ENCODE measurements at places on chromosomes 1 and 21. TPM values are rescaled to one million over a fixed set of nuclear protein-coding genes. Genes with fewer than 3 reads are reported as not detected.

The C1QB gene
- not detected for polyA plus RNA-seq

The NTMT2 gene
- polyA plus RNA-seq, result not detected

The HES2 gene
- 3.7 TPM for polyA plus RNA-seq

The CYP4A11 gene
- not detected for polyA plus RNA-seq

The TRIM63 gene
- polyA plus RNA-seq, result not detected

The TNFSF4 gene
- 44.9 TPM for polyA plus RNA-seq

The KIFAP3 gene
- polyA plus RNA-seq, result 5.0 TPM

The COL16A1 gene
- polyA plus RNA-seq, result 0.75 TPM

The NRAS gene
- 29.4 TPM for polyA plus RNA-seq

DNA sequence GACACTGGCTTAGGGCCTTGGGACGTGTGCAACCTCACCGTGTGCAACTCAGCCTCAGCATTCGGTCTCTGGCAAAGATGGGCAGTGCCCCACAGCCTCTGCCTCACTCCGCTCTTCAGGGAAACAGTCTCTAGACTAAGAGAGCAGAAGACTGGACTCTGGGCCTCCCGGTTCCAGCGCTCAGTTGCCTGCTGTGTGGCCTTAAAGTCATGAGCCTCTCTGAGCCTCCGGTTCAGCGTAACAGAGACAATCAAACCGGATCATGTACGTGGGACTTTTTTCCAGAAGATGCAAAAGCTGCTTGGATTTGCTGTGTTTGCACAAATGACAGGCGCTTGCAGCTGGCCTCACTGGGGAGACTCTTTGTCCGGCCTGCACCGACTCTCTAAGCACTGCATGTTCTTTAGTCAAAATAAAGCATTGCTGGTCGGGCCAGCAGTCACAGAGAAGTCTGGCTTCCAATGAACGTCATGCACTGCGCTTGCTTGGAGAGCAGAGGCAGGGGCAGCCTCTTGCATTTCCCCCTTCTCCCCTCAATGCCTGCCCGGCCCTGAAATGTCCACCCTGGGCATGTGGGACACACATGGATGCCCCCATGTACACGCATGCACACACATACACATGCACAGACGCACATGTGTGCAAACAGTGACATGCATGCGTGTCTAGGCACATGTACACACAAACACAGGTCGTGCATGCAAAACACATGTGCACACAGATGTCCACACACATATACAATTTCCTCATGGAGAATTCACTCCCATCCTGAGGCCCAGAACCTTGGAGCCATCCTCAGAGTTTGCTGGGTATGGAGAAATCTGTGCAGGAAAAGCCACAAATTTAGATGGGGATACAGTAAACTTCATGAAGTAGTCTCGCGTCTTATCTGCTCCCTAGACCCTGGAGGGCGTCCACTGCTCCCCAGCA lies 152.4 kb downstream of the PRDM16 start:
- DNase-seq, result no peak

DNA sequence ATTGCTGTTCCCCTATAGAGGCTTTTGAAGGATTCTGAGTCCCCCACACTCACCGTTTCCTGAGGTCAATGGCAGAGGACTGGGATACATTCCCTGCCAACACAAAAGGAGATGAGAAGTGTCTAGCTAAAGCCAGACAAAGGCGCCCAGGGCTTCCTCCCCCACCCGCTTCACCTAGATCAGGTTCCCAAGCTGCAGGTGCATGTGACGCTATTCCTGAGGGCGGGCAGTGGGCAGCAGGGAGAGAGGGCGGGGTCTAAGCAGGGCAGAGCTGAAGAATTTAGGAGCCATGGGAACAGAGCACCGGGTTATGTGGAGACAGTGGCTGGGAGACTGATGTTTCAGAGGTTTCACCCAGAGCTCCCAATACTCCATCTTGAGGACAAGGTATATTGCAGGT lies 6.0 kb upstream of the ARHGEF2 start:
- DNase-seq, result no peak

DNA sequence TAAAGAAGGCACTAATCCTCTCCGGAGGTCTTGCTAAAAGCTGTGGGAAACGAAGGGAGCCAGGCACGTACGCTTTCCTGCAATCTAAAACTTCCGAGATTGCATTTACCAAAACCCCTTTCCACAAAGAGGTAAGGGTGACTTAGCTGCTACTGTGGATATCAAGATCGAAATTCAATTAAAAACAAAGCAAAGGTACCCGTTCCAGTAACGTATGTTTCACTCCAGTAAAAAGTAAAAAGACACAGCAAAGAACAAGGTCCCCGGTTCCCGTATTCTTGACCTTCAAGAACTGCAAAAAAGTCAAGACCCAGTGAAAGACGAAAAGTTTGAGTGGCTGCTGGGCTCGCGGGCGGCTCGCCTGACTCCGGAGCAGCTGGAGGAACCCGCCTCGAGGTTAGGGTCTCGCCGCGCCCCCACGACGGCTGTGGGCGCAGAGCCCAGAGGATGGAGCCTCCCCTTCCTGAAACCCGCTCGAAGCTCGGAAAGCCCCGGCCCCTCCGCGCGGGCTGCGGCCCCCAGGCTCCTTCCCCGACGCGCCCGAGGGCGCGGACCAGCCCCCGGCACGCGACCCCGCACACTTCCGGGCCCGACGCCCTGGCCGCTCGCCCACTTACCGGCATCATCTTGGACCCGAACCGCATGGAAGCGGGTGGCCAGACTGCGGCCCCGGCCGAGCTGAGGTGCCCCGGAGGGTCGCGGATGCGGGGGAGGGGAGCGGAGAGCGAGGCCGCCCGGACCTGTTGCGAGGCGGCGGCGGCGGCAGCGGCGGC lies 524 bp downstream of the TP53BP2 start:
- peak; percentile 87 for DNase-seq

DNA sequence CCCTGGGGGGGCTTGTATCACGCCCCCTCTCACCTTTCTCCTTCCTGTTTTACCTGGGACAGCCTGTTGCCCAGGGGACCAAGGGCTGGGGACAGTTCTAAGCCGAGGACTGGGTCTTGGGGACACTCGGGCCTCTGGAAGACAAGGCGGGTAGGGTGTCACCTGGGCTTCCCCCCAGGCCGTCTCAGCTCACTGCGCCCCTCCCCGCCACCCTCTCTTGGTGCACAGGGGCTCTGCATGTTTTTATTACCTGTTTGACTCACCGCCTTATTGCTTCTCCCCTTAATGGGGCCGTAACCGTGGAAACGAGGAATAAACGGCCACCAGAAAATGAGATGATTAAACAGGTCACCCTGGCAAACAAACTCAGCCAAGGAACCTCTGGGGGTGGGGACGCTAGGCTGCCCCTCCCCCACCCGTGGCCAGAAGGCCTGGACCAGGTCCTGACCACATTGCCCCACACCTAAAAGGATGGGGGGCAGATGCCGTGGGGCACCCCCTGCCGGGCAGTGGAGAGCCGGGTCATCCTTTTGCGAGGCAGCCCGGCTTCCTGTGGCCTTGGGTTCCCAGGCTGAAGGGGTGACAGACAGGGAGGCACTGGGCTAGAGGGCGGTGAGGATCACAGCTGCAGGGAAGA lies 109.9 kb downstream of the CASZ1 start:
- no peak for DNase-seq

- peak; percentile 11 for DNase-seq
Measured at GRCh38 chr1:207025146-207025880, 7.2 kb downstream of the C1orf116 start.

DNA sequence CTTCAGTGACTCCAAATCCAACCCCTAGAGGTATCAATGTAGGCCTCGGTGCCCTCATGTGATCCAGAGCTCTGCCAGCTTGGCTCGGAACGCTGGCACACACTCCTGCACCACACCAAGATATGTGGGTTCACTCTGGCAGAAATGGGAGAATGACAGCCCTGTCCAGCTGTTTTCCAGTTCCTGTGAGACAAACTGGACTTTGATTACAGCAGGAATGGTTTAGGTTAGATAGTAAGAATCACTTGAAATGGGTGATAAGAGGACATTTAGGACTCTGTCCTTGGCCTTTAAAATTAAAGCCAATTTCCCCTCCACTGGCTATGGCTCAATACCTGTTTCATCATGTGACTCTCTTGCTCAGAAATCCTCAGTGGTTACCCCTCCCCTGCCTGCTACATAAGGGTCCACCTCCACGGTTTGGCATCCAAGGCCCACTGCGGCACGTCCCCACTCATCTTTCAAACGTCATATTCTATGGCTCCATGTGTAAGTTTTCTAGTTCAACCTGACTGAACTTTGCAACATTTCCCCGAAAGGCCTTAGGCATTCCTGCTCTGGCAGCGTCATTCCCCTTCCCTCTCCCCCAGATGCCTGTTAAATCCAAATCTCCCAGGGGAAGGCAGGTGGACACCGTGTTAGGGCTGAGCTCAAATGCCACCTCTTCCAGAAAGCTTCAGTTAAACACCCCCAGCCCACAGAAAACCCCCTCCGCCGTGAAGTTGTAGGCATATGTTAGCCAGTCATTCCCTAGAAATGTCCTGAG lies 44.7 kb downstream of the PLEKHA6 start:
- DNase-seq, result no peak

DNA sequence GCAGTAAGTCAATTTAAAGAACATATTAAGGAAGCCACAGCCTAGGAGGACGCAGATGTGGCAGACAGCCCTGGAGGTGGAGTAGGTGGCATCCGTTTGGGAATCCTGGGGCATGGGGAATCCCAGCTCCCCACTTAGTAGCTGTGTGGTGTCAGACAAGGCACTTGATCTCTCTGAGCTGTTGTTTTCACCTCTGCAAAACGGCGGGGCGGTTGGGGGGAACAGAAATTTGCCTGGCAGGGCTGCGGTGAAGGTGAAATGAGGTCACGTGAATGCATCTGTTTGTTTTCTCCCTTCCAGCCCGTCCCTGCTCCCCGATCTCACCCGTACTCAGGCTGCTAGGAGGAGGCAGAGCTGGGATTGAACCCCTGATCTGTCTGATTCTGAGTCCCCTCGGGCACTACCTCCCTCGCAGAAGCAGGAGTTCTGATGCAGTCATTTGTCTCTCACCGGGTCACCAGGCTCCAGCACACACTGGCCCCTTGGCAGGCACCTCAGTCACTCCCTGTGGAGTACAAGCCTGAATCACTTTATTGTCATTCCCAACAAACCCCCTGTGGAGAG lies 2.2 kb upstream of the LAPTM5 start:
- no peak for DNase-seq

GRCh38 chr1:156146769-156147405 lies 6.5 kb upstream of the SEMA4A start:
- peak; percentile 60 for DNase-seq

GRCh38 chr1:100213141-100213540 lies 35.1 kb upstream of the LRRC39 start:
- DNase-seq, result no peak

- peak; percentile 44 for DNase-seq
Measured at GRCh38 chr1:67838180-67838910, 5.1 kb upstream of the GNG12 start.

DNA sequence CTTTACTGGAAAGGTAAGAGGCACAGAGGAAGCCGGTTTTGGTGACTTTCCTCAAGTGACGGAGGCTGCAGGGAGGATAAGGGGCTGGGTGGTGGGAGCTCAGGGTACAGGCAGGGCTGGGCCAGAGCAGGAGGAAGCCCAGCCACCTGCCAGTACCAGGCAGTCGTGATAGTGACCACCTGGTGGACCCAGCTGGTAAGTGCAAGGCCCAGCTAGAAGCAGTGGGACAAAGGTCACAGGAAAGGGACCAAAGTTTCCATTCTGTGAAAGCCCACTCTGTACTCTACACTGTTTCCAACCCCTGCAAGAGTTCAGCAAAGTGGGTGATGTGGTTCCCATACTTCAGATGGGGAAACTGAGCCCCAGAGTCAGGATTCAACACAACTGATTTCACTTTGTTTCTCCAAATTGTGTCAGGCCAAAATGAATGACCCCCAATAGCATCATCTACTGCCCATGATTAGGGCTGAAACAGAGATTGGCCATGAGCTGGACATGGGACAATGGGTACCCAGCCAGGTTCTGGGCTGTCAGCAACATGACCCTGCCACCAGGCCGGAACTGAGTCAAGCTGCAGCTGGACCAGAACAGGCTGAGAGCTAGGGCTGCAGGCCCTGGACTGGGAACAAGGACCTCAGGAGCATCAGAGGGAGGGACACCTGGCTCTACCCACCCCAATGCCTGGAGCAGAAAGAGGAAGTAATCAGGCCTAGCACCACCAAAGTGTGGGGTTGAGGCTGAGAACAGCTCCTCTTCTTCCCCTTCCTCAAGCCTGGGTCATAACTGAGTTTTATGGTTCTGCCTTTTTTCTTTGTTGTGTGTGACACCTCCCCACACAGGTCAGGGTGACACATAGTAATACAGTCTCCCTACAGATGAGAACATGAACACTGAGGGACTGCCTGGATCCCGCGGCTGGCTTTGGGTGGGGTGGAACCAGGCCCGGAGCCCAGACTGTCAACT lies 50.2 kb downstream of the KCNN3 start:
- no peak for DNase-seq

- no peak for DNase-seq
Measured at GRCh38 chr1:87844251-87844650, 515.6 kb downstream of the LMO4 start.

GRCh38 chr21:43275421-43276211 lies 106.8 kb downstream of the CRYAA start:
- DNase-seq, result no peak

- peak; percentile 51 for DNase-seq
Measured at GRCh38 chr1:181090641-181091126, 2.2 kb downstream of the IER5 start.

- DNase-seq, result no peak
Measured at GRCh38 chr1:117146575-117147340, 25.2 kb upstream of the TRIM45 start.

DNA sequence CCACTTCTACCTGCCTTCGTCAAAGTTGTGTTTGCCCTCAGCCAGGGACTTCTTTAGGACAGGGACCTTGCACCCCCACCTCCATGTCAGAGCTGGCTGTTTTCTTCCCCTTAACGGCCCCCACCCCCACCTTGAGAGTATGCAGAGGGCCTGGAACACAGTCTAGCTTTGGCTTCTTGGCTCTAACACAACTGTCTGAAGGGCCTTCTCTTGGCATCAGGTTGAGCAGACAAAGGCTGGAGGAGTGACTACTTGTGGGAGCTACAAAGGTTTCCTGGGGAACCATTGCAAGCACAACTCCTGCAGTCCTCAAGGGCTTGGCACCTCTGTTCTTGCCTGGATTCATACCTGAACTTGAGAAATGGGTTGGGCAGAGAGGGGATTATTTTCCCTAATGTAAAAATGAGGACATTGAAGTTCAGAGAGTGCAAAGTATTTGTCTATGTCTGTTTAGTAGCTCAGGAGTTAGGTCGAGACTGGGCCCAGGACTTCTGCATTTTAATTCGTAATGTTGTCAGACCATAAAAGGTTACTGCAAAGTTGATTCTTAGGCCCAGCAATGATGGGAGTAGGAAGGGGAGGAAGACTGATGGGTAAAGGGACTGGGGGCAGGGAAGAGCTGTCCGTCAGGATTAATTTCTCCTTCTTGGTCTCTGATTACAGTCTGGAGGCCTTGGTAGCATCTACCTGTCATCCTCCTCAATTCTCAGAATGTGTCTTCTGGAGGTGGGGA lies 2.6 kb downstream of the CYP4B1 start:
- DNase-seq, result no peak

DNA sequence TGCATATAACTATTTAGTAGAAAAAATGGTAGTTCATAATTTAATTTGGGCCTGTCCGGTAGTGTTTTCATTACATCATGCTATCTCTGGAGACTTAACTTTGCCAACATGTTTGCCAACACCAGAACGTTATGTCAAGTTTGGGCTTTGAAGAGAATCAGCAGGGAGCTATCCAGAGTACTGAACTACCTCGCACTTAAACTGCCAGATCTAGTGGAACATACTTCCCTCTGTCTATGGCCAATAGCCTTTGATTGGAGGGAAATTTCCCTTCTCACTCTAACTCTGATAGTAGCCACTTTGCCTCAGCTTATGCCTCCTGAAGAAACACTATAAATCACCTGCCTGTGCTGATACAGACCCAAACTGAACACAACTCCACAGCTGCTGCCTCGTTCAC lies 10.0 kb downstream of the LRRC53 start:
- peak; percentile 34 for DNase-seq
